ENCODE measurements at places on chromosomes 3 and 15. TPM values are rescaled to one million over a fixed set of nuclear protein-coding genes. Genes with fewer than 3 reads are reported as not detected.

LAMB2 gene
- total RNA-seq, result 1.2 TPM

DNA sequence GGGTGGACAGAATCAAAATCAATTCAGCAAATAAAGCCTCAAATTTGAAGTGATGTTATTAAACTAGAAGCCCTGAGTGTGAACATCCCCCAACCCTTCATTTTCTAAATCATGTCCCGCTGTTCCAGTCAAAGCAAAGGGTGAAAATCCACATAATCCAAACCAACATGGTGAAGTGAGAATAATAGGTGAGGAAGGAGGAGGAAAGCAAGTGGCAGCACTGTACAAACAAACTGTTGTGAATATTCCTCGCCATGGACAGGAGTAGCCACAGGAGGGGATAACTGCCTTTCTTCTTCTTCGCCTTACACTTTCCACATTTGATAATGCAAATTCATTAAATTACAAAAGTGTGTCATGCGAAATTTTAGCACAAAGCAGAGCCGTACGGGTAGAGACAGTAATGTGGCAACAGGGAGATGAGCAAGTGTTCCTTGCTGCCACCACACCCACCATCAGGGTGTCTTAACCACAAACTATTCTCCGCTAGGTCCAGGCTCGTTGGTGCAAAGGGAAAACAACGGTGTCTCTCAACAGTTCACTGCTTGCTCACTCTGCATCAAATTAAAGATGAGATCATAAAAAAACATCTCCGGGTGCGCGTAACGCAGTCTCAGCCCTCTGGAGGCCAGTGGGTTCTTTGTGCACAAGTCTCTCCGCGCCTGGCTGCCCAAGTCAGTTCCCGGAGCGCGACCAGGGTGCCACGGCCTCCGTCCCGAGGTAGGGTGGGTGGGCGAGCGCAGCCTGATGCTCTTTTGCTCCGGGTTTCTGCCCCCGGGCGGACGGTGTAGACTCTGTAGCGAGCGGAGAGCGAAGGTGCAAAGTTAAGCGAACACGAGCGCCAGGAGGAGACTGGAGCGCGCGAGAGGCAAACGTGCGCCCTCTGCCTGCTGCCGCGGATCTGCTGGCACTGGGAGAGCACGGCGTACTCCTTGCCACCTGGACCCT, 6.7 kb downstream of the EPHA3 start:
- DNase-seq, result no peak

CIDEC gene
- not detected for total RNA-seq

- DNase-seq, result no peak
These were observed 14.6 kb downstream of the NEK4 start for GRCh38 chr3:52756141-52756540.

DNA sequence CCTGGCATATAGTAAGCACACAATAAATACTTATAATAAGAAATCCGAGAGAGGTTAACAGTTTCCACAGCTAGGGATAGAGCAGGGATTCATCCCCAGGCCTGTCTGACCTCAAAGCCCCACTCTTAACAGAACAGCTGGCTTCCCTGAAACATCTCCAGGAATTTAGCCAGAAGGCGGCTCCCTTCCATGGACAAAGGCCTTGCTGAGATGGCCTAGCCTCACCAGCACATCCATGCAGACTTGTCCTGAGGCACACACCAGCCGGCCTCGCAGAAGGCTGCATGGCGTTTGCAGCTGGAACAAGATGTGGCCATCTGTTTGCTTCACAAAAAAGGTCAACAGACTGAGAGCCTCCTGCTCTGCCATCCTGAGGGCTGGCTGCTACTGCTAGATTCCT, 245.4 kb downstream of the SLCO3A1 start:
- no peak for DNase-seq

All from naive thymus-derived CD8-positive, alpha-beta T cell (primary cell).